Activated CD8-positive, alpha-beta memory T cell treated with anti-CD3 and anti-CD28 coated beads for 1 hour (primary cell): ENCODE measurements at places on chromosomes 7 and 10.

- DNase-seq, result no peak
These were observed 45.3 kb downstream of the TSPAN15 start for GRCh38 chr10:69496352-69497230.

DNA sequence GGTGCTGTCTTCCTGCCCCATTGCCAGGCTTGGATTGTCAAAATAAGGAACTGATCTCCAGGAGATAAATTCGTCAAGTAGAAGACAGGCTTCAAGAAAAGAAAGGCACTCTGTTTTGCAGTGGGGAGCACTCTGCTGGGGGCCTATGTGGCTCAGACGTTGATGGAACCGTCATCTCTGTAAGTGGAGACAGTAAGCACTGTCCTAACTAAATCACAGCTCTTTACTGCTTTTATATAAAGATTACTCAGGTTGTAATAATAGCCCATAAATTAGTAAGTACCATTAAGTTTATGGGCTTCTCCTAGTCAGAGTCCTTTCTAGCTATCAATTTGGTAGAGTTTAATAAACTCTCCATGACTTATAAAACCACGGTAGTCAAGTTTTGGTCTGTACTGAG is 249.9 kb downstream of the FRMD4A start:
- DNase-seq, result no peak

- no peak for DNase-seq
These were observed 173.0 kb upstream of the RHEB start for GRCh38 chr7:151692721-151693120.

- DNase-seq, result no peak
These were observed 71.6 kb downstream of the GSDME start for GRCh38 chr7:24685708-24686107.

- DNase-seq, result no peak
These were observed 136.3 kb upstream of the LAMB4 start for GRCh38 chr7:108266491-108266890.

- DNase-seq, result no peak
These were observed 286.4 kb downstream of the ARHGAP12 start for GRCh38 chr10:31642281-31642680.

GRCh38 chr10:26213157-26213800 is 3.3 kb upstream of the GAD2 start:
- DNase-seq, result no peak

DNA sequence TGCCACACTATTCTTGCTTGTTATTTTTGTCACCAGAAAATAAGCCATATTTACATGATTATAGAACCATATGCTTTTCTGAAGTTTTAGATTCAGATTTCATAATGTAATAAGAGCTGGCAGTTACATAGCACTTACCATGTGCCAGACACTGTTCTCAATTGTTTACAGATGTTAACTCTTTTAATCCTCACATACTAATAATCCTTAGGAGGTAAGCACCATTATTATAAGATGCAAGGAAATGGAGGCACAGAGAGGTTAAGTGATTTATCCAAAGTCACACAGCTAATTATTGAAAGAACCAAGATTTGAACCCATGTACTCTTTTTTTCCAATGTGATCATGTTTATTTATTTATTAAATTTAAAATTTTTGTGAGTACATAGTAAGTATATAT is 57.2 kb downstream of the CREB5 start:
- no peak for DNase-seq

DNA sequence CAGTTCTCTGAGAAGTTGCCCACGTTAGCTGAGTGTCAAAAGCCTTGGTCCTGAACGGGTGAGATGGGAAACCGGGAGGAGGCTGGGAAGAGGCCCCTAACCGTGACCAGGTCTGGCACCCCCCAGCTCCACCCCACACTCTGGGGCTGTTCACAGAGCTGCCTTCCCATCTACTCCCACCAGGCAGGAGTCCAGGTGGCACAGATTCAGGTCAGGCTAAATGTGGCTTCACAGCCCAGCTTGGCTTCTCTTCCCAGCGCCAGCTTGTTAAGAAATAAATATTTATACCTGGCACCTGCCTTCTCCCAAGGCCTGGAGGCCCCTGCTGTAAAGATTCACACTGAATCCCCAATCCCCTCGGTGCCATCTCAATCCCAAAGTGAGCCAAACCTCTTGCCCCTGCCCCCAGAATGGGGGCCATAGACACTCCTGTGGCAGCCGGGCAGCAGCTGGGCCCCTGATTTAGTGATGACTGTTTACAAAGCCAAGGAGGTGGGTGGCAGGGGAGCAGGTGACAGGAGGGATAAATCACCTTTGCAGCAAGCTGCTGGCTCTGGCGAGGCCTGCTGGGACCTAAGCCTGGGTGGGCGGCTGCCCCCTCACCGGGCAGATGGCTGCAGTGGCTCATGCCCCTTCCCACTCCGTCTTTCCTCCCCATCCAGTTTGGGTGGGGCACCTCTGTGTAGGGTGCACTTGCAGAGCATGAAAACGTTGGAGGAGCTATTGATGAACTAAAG is 72.5 kb downstream of the GOLGA7B start:
- DNase-seq, result no peak

- DNase-seq, result no peak
These were observed 520.6 kb downstream of the CCSER2 start for GRCh38 chr10:84848967-84849366.

- no peak for DNase-seq
These were observed 87.4 kb upstream of the ZMIZ1 start for GRCh38 chr10:78981257-78981969.

DNA sequence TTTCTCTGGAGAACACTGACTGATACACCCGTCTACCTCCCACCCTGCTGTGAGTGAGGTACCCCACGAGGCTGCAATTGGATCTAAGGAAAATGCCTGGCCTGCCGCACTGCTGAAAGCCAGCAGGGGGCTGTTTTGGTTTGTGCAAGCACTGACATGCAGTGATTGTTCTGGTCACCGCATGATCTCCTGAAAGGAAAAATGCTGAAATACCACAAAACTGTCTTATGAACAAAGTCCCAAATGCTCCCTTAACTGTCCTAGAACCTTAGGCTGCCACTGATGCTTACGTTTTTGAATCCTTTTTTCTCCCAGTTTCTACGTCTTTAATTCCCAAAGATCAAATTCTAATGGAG is 132.7 kb downstream of the JCAD start:
- no peak for DNase-seq

DNA sequence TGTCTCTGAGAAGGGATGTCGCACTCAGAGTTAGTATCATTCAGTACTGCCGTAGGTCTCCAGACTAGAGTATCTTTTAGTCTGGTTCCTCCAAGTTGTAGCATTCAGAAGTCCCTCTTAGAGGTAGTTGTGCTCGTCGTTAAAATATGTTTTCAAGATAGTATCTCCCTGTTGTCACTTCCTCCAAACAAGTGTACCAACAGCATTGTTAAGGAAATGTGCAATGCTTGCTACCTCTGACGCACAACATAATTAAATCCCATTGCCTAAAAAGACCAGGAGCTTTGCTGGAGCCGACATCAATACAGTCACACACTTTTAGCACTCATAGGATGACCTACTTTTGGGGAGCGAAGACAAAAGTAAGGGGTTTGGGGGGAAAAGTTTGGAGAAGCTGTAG is 80.0 kb upstream of the STK17A start:
- DNase-seq, result no peak

DNA sequence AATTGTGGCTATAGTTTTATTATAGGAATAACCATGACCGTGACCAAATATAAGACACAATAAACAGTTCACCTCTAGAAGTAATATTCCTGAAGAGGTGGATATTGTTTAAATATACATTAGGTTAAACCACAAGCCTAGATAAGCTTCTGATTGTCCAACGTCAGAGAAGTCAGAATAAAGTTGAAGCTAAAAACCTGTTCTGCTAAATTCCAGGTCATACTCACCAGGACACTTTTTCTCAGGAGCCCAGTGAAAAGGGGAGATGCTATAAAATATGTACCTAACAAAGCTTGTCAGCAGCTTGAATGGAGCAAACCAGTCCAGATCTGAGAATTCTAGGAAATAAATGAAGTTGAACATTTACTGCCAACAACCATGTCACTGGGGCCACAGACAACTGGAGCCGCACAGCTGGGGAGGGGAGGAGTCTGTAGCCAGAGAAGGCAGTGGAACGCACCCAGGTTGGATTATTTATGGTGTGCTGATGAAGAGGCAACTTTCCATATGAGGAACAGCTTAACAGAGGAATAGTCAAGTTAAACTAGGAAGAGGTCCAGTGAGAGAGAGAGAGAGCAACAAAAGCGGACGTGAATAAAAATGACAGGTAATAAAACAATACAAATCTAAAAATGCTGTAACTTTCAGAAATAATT is 191.1 kb downstream of the ZNF438 start:
- DNase-seq, result no peak

- DNase-seq, result no peak
These were observed 193.4 kb upstream of the PDE1C start for GRCh38 chr7:32263611-32264010.

- no peak for DNase-seq
These were observed 139.0 kb downstream of the PAXIP1 start for GRCh38 chr7:154863766-154864522.

DNA sequence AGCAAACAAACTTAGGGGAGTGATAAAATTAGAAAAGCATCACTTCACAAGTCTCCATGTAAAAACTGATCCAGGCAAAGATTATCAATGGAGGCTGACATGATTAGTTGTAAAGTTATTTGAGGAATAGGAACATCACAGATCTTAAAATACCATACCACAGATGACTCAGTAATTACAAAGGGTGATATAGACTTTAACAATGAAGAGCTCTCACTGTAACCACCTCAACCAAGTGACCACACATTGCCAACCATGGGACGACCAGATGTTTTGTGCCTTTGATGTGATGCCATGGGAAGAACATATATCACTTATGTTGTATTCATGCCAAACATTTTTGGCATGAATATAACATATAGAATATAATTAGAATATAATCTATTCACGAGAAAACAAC is 11.7 kb downstream of the AASS start:
- no peak for DNase-seq

GRCh38 chr10:132063432-132063831 is 2.3 kb upstream of the JAKMIP3 start:
- DNase-seq, result no peak

DNA sequence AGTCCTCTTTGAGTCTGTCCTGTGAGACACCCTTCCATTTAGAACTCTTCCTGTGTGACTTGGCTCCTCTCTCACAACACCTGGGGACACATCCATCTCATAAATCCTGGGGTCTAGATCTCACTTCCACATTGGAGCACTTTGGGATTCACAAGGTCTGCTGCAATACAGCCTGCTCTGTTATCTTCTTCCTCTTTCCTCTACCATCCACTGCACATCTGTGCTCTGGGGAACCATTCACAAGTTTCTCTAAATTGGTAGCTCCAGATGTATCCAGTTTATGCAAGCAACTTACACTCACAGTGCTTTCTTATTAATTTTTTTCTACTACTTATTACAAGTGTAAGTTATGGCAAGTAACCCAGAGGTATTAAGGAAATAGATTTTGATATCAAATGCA is 5.5 kb upstream of the FIGNL1 start:
- no peak for DNase-seq

- no peak for DNase-seq
These were observed 14.0 kb upstream of the IL6 start for GRCh38 chr7:22712999-22713398.

DNA sequence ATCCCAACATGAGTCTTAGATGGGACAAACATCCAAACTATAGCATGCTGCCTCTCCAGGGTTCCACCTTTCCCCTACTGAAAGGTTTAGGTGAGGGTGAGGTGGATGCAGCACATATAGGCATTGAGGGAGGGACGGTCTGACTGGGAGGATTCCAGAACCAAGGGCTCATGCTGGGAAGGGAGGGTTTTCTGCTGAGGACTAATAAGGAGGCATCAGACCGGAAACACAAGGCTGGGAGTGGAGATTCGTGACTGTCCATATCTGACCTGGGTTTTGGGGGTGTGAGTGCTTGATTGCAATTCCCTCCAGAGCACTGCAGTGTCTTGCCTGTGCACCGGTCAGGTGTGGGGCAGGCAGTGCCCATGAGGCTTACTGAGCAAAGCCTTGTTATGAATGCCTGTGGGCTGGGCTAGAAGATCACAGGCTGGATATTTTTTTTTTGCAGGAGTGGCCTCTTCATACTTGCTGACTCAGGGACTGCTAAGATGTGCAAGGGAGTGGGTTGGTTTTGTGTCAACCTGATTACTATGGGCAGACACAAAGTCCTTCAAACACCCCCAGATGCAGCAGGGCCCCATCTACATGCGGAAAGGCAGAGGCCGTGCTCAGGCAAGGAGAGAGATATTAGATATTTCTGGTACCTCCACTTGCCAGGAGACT is 26.7 kb downstream of the DMBT1 start:
- DNase-seq, result no peak

GRCh38 chr10:84715911-84716310 is 387.5 kb downstream of the CCSER2 start:
- no peak for DNase-seq

DNA sequence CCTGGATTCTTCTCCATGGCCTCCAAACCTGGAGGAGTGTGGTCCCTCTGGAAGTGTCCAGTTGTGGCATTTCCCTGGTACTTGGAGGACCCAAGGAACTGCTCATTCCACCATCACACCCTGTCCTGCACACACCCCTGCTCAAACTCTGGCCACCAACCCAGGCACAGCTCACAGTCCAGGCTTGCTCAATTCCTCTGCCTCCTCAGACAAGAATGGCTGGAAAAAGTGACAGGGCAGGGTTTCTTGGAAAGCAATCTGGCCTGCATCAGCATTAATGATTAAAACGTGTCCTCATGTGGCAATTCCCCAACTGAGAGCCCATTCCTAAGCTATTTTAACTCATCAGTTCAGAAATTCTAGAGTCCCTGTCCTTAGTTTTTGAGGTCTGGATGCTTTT is 17.2 kb upstream of the TPST1 start:
- DNase-seq, result no peak

DNA sequence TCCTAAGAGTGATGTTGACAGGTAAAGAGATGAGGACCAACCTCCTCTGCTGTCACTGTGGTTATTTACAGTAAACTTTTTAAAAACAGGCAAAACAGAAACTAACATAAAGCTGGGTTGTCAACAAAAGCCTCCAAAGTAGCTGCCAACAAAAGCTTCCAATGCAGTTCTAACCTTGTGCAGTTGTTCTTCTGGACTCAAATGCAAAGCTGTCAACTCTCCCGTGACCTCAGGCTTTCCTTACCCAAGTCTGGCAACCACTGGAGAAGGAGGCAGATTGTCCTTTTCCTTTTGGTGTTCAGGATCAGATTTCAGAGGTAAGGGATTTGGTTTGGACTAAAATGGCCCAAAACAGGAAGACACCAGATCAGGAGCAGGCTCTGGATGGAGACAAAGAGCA is 63.1 kb downstream of the DLG5 start:
- no peak for DNase-seq

DNA sequence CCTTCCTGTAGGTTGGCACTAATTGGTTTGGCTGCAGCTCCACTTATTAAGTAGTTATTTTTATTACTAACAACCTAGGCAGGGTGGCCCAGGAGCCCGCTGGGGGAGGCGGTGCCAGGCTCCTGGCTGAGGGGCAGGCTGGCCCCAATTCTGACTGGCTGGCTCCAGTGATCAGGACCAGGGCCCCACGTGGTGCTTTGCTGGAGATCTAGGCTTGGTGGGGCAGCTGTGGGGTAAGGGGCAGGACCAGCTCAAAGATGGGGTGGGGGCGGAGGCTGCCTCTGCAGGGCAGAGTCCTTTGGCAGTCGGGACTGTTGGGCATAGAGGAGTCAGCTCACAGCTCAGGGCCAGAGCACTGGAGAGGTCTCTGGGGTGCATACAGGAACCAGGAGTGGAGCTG is 2.4 kb downstream of the ASL start:
- DNase-seq, result no peak

GRCh38 chr7:158407581-158408317 is 179.9 kb downstream of the PTPRN2 start:
- DNase-seq, result no peak
